ENCODE measurements at places on chromosomes 6 and 20.

- no peak for DNase-seq
Observed at GRCh38 chr6:139860203-139860602, 485.8 kb upstream of the CITED2 start.

DNA sequence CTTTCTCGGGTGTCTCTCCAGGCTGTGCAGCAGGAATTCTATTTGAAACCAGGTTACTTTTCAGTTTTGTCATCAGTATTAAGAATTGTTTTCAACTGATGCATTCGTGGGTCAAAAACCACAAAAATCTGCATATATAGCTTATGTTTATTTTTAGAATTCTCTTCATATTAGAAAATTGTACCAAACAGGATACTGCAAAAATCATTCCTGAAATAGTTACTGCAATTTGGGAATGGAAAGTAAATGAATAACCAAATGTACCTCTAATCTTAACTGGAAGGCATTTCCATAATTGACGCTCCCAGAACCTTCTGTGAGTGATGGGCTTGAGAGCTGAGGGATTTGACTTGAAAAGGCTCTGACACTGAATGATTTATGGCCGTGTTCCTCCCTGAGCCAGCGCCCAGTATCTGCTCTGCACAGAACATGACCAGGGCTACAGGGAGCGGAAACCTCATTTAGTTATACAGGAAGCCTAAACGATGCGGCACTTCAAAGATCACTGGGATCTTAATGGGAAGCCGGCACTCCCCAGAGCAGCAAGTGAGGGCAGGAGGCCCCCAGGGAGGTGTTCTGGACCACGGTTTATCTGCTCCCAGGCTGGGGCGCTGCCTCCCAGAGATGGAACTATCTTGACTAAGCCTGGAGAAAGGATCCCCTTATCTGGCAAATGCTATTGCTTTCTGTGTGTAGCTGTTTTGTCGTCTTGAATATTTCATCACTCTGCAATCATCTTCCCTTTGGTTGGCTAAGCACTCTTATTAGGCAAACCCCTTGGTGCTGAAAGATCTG, 446.0 kb downstream of the QKI start:
- DNase-seq: peak; percentile 50

DNA sequence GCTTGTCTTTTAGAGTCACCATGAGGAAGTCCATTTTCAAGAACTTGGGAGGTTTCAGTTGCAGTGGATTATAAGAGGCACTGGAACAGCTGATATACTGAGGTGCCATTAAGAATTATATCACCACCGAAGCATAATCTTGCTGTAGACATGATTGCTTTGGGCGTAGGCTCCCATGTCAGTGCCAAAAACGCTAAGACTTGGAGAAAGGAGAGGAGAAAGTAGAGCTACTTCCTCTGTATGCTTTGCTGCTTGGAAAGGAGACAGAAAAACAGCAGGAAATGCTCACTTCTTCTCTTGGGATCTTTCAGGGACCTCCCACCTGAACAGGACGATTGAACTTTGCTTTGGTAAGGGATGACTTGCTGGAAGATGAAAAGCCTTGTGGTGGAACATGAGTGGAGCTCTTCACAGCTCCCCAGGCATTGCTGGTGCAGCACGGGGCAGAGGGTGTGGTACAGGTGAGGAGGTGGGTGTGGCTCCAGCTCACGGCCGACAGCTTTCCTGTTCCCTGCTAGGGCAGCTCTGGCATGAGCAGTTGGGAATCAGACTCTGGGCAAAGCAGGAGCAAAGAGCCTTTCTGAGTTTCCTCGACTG, 190.4 kb upstream of the JAG1 start:
- no peak for DNase-seq

DNA sequence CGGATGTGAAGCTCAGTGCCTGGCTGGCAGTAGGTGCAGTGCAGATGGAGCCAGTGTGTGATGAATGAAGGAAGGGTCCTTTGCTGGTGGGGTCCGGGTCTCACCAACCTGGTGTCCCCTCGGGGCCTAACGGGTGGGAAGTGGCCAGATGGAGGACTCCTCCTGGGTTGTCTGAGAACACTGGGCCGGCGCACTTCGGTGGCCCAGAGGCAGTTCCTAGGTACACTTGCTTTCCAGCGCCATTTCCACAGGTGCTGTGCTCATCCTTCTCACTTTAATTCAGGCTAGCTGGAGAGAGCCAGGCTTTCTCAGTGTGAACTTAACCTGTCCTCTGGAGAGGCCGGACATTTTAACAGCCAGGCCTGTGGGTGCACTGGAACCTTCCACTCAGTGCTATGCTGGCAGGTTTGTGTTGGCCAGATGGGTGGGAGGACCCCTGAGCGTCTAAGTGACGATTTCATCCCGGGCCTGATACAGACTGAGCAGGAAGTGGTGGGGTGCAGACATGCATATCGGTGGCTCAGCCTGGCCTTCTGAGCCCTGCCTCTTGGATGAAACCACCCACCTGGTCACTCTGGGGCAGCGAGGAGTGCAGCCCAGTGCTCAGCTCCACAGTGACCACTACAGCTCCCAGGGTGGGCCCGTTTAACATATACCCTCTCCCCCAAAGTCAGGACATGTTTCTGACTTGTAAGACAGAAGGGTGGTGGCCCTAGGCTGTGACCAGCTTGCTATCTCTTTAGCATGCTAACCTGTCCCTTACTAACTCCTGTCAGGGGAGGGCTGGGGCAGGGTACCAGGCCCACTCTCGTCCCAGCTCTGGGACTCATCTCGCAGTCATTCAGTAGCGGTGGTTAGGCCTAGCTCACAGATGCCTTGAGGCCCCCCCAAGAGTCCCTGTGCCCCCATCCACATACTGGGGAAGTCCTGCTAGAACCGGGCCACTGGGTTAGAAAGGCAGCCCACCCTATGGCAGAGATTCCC, 8.2 kb upstream of the PYGB start:
- no peak for DNase-seq

DNA sequence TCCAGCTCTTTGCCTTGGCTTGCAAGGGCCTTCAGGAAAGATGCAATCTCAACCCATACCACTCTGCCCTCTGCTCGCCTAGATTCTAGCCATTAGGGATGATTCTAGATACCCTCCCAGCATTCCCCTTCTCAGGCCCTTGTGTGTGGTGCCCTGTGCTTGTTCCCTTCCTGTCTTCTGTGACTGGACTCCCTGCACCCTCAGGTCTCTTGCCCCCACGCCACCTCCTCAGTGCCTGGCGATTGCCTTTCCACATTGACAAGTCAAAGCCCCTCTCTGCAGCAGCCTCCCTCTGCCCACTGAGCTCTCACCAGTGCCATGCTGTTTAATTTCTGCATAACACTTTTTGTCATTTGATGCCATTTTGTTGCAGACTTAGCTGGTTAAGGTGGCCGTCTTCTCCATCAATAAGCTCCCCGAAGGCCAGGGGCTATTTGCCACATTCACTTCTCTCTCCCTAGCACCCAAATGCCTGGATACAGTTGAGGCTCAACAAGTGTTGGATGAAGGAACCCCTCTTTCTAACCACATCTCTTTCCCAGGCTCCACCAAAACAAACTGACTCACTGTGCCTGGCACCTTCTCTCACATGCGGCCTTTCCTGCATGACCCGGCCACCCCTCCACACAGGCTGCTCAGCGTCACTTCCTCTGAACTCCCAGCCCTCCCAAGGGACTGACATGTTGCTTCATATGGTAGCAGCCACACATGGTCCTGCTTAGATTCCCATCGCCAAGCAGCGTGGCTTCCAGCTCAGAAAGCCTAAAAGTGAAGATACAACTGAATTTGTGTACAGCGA, 4.6 kb upstream of the TXNDC5 start:
- DNase-seq: peak; percentile 61

DNA sequence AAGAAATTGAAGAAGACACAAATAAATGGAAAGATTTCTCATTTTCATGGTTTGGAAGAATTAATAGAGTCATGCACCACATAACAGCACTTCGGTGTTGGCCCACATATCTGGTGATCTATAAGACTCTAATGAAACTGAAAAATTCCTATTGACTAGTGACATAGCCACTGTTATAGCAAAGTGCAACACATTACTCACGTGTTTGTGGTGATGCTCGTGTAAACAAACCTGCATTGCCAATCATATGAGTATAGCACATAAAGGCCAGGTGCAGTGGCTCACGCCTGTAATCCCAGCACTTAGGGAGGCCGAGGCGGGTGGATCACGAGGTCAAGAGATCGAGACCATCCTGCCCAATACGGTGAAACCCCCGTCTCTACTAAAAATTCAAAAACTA, 84.4 kb upstream of the STMND1 start:
- no peak for DNase-seq

DNA sequence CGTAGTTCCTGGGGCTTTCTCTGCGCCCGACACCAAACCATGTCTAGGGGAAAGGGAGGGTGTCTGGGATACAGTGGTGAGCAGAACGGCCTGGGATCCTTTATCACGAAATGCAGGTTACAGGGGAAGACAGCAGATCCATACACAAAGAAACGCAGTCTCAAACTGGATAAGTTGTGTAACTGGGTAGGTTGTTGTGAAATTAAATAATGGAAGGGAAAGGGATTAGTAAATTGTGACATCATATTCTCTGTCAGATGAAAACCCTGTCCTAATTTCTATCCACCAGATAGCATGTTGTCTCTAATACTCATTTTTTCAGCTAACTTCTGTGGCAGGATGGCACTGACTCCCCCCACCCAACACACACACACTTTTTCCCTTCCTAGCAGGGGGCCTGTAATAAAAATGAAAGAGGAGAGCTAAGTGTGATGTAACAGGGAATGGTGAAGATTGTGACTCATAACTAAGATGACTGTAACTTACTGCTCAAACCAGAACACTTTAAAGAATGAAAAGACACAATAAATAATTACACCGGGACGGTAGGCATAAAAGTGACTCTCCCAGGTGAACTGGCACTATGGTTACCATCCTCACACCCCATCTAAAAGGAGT, 769 bp upstream of the TRPC4AP start:
- peak; percentile 80 for DNase-seq

DNA sequence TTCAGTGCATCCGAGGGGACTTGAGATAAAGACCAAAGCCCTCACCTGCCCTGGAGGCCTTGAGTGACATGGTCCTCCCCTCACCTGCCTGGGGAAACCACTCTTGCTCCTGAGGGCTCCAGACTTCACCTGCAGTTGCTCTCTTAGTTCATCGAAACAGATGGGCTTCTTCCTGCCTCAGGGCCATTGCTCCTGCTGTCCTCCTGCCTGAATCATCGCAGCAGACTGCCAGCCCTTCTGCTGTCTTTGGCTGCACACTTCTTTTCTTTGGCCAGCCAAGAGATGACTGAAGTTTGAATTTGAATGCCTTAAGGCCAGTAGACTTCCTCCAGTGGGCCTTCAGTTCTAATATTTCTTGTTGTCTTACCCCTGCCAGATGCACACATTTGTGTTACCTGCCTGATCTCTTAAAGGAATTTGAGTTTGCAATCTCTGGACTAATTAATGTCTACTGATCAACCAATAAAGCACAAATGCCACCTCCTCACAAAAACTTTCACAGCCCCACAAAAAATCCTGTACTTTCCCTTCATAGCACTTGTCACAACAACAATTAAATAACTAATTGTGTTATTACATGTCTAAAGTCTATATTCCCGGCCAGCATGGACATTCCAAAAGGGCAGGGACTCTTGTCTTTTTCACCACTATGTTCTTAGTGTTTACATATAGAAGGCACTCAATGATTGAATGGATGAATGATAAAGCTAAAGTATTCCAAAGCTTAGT, 56.7 kb upstream of the SGK1 start:
- no peak for DNase-seq

GRCh38 chr6:96812077-96812703, 25.1 kb downstream of the GPR63 start:
- no peak for DNase-seq

DNA sequence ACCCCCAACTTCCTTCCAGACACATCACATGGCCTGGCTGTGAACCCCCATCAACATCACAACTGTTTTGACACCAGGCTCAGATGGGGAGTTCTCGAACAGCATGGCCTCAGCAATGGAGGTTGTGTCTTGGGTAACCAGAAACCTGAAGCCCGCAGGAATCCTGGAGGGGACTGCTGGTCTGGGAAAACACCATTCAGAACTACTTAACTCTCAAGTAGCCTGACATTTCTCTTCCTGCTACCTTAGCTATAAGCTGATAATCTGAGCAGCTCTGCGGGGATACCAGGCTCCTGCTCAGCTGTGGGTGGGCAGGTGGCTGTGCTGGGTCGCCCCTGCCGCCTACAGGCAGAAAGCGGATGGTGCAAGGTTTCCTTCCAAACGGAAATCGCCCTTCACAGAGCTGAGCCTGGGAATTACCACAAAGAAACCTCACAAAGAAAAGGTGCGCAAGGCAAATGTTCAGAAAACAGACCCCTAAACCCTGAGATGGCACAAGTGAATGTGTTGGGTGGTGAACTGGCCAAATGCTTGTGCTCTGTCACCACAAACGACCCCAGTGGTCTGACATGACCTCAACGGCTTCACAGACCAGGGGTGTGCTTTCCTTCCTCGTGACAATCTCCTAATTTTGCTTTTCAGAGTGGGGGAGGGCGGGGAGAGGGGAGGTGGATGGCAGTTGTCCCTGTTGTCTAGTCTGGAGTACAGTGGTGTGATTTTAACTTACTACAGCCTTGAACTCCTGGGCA, 29.5 kb downstream of the SNX5 start:
- no peak for DNase-seq

DNA sequence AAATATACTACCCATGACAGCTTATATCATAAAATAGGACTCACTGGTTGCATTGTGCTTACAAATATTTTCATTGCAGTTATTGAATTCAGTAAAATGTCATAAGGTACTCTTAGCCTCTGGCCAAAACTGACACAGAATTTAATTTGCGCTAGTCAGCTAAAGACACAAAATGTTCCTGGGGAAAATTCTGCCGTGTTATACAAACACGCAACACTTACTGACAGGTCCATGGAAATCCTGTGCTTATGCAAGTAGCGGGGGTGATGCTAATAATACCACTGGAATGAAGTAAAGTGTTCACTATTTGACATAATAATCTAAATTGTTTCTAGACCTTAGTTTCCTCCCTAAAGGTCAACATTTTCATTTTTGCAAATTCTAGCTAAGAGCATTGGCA, 354.4 kb upstream of the RSPO3 start:
- no peak for DNase-seq

- DNase-seq: peak; percentile 85
Observed at GRCh38 chr6:5003604-5004372, at the start of gene RPP40. Gene RPP40 (minus strand): TSS chr6:5004037. CDS start chr6:5004002, 35 bp downstream.

DNA sequence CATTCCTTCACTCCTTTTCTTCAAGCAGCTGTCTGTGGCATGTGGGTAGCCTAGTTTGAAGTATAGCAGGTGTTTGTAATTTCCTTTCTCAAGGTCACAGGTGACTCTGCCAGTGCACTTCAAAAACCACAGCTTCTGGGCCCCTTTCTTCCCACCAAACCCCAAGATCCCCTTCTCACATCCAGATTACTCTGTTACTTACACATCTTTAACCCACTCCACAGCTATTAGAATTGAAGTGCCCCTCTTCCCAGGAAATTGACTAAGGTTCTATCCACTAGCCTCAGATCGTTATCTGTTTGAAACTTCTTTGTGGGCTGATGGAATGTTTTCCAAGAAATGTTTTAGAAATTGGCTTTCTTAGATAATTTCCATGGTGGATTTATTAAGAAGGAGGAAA, 150.8 kb downstream of the AHI1 start:
- no peak for DNase-seq

GRCh38 chr6:119620846-119621555, 271.4 kb upstream of the MAN1A1 start:
- DNase-seq: peak; percentile 80

Data from AG09309 (cell line).